ENCODE measurements at places on chromosomes 16 and 17.

DNA sequence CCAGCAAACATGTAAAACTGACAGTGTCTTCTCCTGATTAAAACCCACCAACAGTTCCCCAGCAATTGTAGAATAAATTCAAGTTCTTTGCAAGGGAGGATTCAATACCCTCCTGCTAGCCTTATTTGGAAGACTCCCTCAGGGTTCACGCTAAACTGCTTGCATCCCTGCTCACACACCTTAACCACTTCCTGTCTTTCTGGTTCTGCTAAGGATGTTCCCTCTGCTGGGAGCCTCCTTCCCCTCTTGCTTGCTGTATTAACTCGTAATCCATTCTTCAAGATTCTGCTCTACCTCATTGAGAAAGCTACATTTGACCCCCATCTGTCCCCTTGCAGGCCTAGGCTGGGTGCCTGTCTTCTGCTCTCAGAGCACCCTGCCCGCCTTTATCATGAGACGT, 2.3 kb upstream of the SHISA6 start:
- no peak for DNase-seq

- no peak for DNase-seq
Observed at GRCh38 chr16:74888232-74888862, 96.6 kb downstream of the WDR59 start.

- no peak for DNase-seq
Observed at GRCh38 chr17:65023791-65024190, 32.7 kb downstream of the GNA13 start.

- no peak for DNase-seq
Observed at GRCh38 chr16:19102187-19102872, 11.4 kb upstream of the ITPRIPL2 start.

DNA sequence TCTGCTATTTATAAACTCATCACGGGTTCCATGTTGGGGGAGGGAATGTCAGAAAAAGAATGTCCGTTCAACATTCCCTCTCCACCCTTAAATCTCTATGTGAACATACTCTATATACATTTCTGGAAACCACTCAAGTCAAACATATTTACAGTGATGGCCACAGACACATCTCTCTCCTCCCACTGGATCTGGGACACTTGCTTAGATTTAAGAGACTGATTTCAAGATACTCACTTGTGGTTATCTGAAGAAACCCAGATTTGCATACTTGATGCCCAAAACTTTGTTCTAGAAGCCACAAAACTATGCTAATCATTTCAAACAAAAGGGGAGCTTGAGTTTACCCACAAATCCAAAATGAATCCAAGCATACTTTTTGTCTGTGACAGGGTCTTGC, 182.9 kb upstream of the SOX9 start:
- peak; percentile 7 for DNase-seq

- DNase-seq: no peak
Observed at GRCh38 chr17:57508671-57509070, 236.4 kb downstream of the CCDC182 start.

DNA sequence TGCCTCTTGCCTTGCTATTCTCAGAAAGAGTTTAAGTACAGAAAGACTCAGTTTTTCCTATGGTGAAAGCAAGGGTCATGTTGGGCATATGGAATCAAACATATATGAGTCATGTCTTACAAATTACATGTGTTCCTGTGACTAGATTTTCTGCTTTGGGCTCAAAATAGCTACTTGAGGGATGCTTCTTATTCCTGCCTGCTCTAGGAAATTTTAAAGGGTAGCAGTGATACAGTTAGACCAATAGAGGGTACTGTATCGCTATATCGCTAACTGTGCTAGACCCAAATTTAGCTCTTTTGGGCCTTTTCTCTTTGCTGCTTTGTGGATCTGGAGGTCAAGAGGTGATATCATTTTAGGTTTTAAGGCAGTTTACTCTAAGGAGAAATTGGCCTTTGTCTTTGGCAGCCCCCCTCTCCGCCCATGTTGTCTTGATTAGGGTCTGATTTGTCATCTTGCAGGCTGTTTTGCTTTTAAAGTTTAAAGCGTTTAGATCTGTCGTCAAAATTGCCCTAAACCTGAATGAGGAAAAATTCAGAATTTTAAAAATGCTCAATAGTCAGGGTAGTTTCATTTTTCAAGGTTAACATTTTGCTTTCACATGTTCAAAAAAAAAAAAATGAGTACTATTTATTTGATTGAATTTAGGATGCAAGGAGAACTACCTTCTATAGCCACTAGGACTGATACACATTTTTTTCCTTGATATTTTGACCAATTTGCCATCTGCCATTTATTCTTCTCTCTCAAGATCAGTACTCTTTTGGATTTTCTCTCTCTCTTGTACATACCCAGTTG, 8.8 kb downstream of the NFATC3 start:
- DNase-seq: peak; percentile 36

DNA sequence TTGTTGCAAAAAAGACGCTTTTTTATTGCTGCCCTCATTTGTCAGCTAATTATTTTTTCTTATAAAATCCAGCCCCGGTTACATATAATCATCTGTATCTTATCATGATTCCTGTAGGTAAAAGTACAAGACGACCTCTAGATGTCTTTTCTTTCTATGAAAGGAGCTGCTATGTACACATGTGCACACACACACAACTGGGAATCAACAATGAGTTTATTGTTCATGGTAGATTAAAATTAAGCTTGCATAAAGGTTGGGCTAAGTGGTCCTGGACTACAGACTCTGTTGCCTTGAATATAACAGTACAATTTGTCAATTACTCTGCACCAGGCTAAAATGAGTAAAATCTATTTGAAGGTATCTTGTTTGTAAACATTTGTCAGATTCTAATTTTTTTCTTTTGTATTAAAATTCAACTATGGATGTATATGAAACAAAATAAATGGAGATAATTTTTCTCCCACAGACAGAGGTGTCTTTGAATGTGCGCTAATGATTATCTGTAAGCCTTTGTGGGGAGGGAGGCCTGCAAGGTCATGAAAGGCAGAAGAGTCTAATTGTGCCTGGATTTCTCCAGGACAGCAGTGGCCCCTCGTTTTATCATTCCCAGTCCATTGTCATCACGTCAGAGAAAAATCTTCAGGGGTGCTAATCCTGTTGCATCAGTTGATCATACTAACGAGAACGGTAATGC, 13.4 kb downstream of the C17orf58 start:
- no peak for DNase-seq

GRCh38 chr17:43768382-43768781, 9.8 kb upstream of the SOST start:
- peak; percentile 44 for DNase-seq

GRCh38 chr16:78323315-78323714, 223.9 kb downstream of the WWOX start:
- no peak for DNase-seq

DNA sequence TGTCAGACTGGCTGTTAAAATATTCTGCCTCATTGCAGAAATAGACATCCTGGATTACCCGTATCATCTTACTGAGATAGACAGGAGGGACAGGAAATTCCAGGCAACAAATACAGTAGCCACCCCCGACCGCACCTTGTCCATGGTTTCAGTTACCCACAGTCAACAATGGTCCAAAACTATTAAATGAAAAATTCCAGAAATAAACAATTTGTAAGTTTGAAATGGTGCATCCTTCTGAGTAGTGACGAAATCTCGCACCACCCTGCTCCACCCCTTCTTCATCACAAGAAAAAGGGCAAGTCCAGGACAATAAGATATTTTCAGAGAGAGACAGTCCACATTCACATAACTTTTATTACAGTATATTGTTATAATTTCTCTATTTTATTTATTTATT, 23.6 kb upstream of the PRSS54 start:
- DNase-seq: no peak

GRCh38 chr17:2484876-2485275, 26.8 kb downstream of the METTL16 start:
- peak; percentile 28 for DNase-seq

DNA sequence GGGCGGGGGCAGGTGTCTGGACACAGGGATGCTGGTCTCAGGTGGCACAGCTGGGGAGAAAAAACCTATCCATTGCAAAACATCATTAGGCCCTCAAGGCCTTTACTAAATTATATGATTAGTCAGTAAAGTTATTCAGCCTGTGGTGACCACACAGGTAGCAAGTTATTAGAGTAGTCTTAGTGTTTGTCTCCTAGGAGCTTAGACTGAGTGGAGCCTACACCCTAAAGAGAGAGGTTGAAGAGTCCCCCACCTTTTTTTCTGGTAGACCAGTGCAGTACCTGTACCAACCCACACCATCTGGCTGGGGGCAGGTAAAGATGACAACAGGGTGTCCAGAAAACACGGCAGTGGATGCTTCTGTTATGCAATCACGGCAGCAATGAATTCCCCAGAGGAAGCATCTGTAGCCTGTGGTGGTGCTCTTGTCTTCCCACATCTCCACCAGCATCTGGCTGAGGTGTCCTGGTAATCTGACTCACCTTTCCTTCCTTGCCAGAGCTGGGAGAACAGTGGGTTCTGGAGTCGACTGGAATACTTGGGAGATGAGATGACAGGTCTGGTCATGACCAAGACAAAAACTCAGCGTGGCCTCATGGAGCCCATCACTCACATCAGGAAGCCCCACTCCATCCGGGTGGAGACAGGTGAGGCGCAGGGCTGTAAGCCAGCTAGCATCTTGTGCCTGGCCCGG, 11.0 kb downstream of the MYCBPAP start:
- no peak for DNase-seq

DNA sequence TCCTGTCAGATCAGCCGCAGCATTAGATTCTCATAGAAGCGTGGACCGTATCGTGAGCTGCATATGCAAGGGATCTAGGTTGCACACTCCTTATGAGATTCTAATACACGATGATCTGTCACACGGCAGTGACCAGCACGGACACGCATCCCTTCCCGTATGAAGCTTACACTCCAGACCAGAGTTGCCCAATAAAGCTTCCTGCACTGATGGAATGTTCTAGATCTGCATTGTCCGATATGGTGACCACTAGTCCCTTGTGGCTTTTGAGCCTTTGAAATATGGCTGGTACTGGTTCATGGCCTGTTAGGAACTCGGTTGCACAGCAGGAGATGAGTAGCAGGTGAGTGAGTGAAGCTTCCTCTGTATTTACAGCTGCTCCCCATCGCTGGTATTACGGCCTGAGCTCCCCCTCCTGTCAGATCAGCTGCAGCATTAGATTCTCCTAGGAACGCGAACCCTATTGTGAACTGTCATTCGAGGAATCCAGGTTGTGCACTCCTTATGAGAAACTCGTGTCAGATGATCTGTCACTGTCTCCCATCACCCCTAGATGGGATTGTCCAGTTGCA, 49.8 kb upstream of the ZCCHC14 start:
- no peak for DNase-seq

DNA sequence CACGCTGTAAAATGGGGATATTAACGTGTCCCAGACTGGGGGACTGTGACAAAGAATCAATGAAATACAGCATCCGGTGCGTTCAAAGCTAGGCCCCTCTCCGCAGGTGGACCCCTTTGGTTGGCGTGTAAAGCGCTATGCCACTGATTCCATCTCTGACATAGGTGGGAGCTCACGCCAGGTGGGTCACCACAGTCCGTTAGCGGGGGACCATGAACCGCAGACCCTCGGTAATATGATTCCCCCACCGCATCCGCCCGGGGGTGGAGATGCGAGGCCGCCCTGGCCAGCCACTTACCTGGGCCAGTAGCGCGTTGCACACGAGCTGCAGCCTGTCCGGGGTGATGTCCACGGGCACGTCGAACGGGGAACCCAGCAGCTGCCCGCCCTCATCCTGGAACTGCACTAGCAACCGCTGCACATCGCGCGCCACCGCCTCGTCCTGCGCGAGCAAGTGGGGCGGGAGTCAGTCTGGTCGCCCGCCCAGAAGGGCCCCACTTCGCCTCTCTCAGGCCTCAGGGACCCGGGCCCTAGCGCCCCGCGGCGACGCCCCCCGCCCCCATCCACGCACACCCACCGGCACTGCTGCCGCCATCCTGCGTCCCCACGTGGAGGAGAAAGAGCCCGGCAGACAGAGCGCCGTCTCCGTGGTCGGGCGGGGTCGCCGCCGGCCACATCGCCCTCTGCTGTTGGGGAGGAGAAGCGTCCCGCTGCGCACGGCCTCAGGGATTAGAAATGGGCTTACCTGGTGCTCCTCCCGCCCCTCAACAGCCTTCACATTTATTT, at the start of gene NLE1:
TSS of gene NLE1 (minus strand) at position 623 of the 786 bp plus-strand sequence. CDS start at position 595, 28 bp downstream.
- peak; percentile 71 for DNase-seq

- no peak for DNase-seq
Observed at GRCh38 chr17:65093930-65094329, 37.4 kb upstream of the GNA13 start.

GRCh38 chr17:64022611-64023063, 2.2 kb upstream of the ICAM2 start:
- DNase-seq: no peak

DNA sequence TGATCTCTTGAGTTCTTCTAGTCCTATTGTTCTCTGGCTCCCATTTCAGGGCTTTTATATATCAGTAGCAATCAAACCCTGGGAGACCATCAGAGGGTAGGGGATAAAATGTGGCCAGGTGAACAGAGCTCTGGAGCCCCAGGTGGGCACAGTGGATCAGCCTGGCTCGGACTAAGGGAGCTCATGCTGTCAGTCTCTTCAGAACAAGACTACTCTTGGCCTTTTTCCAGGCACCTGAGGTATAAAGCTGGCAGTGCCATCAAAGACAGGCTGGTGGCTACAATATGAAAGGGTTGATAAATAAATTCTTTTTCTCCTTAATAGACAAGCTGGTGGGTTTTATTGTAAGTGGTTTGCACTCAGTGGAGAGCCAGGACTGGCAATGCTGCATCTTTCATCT, 160.0 kb upstream of the CCL2 start:
- no peak for DNase-seq

GRCh38 chr17:64387145-64387473, 3.6 kb downstream of the PECAM1 start:
- no peak for DNase-seq

DNA sequence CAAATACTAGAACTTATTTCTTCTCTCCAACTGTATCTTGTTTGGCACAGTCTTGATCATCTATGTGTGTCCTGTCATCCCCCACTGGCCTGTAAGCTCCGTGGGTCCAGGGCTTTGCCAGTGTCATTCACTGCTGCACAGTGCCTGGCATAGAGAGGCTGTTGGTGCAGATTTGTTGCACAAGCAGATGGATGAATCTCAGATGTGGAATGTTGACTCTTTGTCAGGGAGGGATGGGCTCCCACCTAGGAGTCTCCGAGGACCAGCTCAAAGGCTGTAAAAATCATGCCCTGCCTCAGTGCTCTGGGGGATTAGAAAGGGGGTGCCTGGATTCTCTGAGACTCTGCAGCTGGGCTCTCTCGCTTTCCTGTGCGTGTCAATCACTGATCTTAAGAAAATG, 60.6 kb downstream of the RAB11FIP4 start:
- DNase-seq: no peak
